ENCODE measurements at places on chromosomes 5 and 9.

DNA sequence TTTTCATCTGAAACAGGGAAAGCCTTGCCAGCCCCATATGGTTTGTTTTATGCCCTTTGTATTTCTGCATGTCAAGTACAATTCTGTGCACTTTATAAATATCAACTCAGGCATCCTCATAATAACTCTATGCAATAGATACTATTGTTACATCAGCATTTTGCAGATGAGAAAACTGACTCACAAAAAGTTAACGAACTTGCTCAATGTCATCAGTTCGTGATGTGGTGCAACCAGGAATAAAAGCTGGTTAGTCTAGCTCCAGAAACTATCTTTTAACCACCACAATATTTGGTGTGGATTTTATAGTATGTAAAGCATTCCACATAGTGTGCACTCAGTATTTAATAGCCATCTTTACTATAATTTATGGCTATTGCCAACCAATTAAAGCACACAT lies 134.9 kb downstream of the MRPS30 start:
- no peak for DNase-seq

GRCh38 chr9:13674926-13675637 lies 395.6 kb upstream of the MPDZ start:
- DNase-seq, result no peak

DNA sequence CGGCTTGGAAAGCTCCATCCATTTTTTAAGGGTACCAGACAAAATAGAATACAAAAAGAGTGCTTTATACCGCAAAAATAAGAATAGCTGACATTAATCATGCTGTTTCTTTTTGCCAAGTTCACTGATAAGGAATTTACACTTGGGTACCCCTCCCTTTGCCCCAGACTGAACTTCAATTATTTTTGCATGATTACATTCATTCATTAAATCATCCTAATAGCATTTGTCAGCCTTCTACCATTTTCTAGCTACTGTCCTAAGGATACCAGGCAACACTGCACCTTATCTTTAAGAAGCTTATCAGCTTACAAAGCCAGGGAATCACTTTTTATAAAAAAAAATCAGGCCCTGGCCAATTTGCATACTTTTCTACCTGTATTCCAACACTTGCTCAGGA lies 48.4 kb downstream of the YIPF5 start:
- no peak for DNase-seq

GRCh38 chr5:113249206-113249605 lies 185.6 kb downstream of the TSSK1B start:
- DNase-seq, result no peak

DNA sequence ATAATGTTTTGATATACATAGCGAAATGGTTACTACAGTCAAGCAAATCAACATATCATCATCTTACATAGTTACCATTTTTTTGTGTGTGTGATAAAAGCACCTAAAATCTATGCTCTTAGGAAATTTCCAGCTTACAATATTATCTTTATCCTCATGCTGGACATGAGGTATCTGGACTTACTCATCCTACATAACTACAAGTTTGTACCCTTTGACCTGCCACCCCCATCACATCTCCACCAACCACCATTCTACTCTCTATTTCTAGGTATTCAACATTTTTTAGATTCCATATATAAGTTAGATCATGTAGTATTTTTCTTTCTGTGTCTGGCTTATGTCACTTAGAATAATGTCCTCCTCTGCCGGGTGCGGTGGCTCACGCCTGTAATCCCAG lies 79.9 kb downstream of the TAF11L14 start:
- DNase-seq, result no peak

DNA sequence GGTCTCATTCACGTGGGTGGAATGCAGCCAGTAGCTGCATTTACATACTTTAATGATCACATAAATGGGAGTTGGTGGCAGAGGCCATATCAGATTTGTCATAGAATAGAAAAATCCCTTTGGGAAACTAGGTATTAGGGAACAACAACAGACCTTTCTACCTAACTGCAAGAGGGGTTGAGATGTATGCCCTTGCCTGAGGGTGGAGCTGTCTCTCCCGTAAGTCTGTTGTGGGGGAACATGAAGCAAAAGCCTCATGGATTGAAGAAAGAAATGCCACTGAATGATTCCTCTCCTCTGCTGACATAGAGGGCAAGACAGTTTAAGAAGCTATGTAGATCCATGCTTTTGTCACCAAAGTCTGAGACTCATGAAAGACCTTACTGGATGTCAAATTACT lies 461.3 kb downstream of the SPOCK1 start:
- no peak for DNase-seq

DNA sequence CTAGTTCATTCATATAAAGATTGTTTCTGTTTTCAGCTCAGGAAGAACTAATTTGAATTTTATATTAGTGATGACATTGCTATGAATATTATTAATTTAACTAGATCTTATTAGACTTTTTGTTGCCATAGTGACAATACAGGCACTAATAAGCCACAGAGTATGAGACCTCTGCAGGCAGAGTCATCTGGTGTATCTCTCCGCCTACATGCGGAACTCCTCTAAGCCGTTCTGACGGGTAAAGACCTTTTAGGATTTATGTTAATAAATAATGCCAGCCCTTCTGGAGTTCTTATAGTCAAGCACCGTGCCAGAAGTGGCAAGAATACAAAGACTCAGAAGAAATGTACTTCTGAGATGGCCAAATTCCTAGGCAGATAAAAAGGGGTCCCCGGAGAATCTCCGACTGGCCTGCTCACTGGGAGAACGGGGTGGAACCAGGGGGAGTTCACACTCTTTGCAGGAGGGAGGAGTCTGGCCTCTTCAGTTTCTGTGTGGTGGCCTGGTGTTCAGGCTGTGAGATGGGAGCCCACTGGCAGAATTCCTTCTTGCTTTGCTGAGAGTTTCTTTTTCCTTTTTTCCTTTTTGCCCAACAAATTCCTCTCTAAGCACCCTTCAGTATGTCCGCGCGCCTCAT lies 85.1 kb upstream of the IL12B start:
- no peak for DNase-seq

- no peak for DNase-seq
Measured at GRCh38 chr9:129241725-129242124, 63.7 kb upstream of the IER5L start.

DNA sequence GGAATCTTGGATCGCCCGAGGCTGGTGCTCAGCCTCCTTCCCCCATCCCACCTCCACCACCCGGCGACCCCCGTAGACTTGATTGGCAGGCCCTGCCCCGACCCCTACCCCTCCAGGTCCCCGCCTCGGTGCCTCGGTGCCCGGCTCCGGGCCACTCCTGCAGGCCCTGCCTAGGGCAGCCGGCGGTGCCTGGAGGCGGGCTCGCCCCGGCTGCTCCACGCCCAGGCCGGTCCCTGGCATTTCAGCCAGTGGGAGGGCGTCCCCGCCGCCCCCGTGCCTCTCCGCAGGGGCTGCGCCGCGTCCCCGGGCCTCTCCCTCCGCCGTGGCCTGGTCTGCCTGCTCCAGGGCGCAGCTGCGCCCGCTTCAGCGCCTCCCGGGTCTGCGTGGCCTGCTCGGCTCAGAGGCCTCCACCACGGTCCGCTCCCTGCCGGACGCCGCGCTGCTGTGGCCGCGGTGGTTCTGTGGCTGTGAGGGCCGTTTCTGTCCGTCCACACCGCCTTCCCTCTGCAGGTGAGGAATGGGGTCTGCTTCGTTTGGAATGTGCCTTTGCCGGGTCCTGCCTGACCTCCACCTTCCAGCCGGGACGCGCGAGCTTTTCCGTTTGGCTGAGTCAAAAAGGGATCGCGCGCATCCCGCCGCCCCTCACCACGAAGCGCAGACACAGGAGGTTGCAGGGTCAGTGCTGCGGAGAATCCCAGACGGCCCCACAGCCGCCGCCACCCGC lies 48.3 kb upstream of the IRX4 start:
- no peak for DNase-seq

- no peak for DNase-seq
Measured at GRCh38 chr5:33901156-33901555, 9.4 kb upstream of the ADAMTS12 start.

- no peak for DNase-seq
Measured at GRCh38 chr5:55325621-55326020, 17.8 kb downstream of the MTREX start.

- DNase-seq, result no peak
Measured at GRCh38 chr9:78618735-78619134, 321.8 kb downstream of the PSAT1 start.

- DNase-seq, result no peak
Measured at GRCh38 chr9:136587944-136588662, 42.3 kb upstream of the NOTCH1 start.

DNA sequence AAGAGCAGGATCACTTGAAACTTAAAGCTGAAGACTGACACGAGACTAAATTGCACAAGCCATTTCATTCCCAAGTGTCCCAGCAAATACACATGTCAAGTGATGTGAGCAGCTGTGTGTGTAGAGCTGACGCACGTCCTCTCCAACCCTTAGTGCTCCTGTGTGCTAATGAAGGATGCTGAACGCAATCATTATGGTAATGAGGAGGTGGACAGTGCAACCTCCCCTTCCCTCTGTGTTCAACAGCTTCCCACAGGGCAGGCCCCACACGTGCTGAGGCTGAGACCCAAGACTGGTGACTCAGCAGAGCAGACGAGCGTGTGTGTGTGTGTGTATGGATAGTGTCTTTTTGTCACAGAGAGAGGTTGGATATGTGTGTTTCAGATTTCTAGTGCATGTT lies 702.1 kb downstream of the SEMA5A start:
- peak; percentile 56 for DNase-seq

GRCh38 chr9:114476891-114477469 lies 28.3 kb downstream of the WHRN start:
- DNase-seq, result no peak

- no peak for DNase-seq
Measured at GRCh38 chr9:87382900-87383299, 114.8 kb upstream of the DAPK1 start.

DNA sequence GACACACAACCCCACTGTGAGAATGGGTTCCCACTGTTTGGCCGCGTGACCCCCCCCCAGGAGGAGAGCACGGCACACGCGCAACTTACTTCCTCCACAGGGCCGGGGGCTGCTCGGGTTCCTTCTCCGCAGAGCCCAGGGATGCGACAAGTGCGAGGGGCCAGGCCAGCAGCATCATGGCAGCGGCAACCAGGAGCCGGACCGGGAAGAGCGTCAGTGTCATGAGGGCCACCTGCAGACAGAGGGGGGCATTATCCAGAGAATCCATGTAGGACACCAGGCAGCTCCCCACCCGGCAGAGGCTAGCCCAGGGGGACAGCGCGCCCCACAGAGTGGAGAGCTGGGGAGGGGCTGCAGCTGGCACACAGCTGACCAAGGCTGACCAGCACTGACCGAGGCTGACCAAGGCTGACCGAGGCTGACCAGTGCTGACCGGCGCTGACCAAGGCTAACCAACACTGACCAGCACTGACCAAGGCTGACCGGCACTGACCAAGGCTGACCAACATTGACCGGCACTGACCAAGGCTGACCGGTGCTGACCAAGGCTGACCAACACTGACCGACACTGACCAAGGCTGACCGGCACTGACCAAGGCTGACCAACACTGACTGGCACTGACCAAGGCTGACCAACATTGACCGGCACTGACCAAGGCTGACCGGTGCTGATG lies 22.3 kb downstream of the LPCAT1 start:
- no peak for DNase-seq

- DNase-seq, result peak; percentile 36
Measured at GRCh38 chr5:132180134-132180745, 47.4 kb downstream of the P4HA2 start.

- no peak for DNase-seq
Measured at GRCh38 chr9:126501383-126502331, 112.1 kb upstream of the LMX1B start.

- DNase-seq, result peak; percentile 28
Measured at GRCh38 chr5:67880876-67881275, 334.7 kb upstream of the PIK3R1 start.

DNA sequence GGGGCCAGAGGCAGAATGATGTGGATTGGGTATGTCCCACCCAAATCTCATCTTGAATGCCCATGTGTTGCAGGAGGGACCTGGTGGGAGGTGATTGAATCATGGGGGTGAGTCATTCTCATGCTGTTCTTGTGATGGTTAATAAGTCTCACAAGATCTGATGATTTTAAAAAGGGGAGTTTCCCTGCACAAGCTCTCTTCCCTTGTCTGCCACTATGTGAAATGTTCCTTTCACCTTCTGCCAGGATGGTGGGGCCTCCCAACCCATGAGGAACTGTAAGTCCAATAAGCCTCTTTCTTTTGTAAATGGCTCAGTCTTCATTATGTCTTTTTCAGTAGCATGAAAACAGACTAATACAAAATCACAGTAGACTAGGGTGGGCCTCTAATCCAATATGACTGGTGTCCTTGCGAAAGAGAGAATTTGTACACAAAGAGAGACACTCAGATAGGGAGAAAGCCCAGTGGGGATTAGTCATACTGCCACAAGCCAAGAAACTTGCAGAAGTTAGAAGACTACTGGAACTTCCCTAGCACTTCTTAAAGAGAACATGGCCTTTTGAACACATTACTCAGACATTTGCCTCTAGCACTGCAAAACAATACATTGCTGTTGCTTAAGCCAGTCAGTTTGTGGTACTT lies 68.4 kb downstream of the ANXA1 start:
- DNase-seq, result peak; percentile 45

DNA sequence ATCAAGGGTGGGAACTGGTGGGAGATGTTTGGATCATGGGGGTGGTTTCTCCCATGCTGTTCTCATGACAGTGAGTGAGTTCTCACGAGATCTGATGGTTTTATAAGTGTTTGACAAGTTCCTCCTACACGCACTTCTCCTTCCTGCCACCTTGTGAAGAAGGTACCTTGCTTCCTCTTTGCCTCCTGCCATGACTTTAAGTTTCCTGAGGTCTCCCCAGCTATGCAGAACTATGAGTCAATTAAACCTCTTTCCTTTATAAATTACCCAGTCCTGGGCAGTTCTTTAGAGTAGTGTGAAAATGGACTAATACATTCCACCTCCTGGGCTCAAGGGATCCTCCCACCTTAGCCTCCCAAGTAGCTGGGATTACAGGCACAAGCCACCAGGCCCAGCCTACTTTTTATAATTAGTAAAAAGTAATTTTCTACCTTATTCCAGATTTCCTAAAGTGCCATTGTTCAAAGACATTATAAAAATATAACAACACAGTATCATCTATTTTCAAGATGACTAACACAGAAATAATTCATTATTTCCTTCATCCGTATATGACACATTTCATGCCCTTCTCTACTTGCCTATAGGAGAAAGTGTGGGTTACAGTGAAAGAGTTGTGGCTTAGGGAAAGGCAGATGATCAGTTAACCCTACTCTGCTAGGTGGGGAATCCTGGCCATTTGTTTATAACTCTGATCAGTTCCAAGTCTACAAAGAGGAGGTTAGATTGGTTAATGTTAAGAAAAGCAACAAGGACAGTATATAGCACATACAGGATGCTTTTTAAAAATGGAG lies 99.9 kb downstream of the TTC39B start:
- DNase-seq, result no peak

Data from COLO829 (cell line).